ENCODE measurements at places on chromosomes 5 and 9.

DNA sequence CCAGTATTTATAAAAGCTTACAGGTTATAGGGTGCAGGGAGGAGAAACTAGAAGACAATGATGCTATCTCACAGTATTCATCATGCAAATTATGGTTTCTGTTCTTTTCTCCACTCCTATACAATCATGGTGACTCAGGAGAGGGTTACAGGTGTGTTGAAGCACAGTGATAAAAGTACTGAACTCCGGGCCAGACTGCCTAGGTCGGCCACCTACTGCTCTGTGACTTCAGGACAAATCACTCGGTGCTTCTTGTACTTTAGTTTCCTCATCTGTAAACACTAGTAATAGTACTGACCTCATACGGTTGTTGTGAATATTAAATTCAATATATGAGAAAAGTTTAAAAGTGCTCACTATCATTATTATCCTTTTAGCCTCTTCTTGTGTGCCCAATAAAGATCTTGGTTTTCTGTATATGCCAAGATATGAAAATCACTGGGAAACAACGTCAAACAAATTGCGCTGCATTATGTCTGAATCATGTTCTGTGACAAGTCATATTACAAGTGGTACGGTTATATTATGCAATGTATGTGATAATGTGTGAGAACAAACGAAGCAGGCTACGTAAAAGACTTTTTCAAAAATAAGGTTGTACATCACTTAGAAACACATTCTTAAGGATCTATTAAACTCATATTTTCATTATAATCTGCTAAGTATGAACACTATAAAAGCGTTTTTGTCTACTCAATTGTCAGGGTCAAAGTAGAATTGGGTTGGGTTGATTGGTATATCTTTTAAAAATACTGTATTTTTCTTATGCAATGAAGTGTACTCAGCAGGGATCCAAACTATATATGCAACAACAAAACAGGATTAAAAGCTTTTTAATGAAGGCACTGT lies 153.3 kb downstream of the EFNA5 start:
- DNase-seq, result no peak

- no peak for DNase-seq
These were observed 212.9 kb downstream of the ACTL7B start for GRCh38 chr9:108642871-108643270.

DNA sequence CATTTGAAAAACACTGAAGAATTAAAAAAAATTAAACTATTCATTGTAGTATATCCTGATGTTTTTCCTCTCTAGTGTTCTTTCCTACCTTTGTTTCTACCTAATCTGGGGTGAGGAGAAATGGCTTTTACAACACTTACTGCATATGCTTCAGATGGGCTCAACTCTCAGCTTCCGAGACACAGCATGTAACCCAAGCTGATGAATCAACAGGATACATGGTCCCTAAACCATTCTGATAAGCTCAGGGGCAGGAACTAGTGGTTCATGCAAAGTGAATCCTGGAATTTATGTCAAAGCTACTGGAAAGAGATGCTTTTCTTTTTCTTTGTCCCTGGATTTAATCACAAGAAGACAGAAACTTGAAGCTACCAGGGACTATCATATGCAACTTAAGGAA lies 672.5 kb upstream of the RORB start:
- no peak for DNase-seq

DNA sequence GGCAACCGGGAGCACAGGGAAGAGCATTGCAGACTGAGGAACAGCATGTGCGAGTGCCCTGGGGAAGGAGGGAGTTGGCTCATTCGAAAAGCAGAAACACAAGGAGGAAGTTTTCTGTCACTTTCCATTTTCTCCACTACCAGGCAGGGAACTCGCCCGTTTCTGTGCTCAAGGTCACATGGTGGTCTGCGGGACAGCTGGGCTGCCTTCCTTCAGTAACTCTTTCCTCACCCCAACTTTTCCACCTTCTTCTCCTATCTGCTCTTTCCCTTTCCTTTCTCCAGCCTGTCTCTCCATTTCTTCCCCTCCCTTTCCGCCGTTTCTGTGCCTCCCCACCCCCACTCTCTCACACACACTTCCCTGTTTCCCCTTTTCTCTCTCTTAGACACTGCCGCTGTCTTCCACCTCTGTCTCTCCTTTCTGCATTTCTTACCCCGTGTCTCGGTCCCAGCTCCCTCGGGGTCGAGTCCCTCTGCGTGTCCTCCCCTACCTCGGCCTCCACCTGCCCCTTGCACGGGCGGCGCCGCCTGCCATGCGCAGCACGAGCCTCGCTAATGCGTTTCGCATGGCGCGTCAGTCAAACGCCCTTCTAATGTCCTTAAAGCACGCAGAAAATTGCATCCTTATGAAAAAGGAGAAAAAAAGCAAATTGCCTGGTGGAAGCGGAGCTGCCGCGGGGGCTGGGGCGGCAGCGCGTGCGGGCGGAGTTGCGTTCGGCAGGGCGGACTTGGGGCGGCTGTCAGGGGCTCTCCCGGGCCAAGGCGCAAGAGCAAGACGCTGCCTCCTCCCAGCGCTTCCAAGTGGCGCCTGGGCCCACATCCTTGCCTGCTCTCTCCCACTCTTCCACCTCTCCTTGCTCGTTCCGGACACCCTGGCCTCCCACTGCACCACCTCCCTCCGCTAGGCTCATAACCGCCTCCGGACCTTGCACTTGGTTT lies 9.5 kb downstream of the BARX1 start:
- DNase-seq, result no peak

DNA sequence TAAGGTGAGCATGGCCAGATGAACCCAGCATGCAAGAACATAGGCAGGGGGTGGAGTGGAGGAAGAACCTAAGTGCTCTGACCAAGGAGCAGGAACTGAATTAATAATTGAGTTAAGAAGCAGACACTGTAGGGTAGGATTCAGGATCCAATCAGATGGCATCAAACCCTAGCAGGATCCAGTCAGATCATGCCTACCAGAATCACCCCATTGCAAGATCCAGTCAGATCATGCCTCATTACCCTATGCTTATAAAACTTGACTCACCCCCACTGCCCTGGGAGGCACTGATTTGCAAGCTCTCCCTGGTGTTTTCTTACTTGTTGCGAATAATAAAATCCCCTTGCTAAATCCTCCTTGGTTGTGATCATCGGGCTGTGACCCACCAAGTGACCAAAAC lies 19.7 kb downstream of the TUSC1 start:
- DNase-seq, result no peak

DNA sequence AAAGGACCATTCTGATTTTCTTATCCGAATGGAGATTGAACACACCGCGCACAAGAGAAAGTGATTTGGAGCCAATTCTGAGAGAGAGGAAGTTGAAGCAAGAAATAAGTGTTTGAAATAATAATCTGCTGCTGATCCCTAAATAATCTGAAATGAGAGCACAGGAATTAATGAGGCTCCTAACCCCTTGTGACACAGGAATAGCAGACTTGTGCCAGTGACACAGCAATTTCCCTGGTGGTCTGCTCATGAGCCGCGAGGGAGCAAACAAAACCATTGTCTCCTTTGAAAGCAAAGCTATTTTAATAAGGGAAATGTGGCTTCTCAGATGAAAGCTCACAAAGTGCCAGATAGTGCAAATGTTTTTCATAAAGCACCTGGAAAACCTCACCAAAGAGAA lies 936.1 kb upstream of the WWC1 start:
- DNase-seq, result no peak

DNA sequence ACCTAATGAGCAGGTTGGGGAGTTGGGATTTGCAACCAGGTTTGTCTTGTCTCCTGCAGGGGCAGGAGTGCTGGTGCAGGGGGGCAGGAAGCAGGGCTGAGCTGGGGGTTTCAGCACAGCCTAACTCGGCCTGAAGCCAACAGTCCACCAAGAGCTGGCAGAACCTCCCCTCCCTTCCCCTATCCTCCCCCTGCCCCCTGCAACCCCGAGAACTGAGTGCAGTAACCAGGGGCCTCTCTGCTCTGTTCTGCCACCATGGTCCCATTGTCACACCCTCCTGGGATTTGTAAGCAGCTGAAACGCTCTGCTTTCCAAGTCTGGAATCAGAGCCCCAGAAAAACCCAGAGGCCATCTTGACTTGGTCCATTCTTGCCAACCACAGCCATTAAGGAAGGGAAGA lies 72.9 kb downstream of the ARHGEF37 start:
- no peak for DNase-seq

DNA sequence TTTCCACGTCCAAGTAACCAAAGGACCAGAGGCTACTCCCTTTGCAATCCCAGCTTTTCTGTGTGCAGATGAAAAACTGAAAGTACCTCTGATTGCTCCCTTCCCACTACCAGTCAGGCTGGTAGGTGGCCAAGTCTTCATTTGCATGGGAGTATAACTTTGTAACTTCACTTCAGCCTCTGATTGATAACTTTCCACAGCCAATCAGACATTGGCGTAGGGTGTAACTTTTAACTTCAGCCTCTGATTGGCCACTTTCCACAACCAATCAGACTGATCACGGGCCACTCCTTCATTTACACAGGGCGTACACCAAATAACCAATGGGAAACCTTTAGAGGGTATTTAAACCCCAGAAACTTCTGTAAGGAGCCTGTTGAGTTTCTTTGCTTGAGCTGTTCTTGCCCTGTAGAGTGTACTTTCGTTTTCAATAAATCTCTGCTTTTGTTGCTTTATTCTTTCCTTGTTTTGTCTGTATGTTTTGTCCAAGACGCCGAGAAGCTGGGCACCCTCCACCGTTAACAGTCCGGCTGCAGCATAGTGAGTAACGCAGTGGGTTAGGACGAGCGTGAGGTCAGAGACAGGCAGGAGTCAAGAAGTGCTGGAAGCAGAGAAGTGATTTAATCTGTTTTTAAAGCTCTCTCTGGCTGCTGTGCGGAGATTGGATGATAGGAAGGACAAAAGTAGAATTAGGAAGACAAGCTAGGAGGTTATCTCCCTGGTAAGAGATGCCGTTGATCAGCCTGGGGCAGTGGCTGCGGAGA lies 3.5 kb upstream of the EXOSC2 start:
- no peak for DNase-seq

DNA sequence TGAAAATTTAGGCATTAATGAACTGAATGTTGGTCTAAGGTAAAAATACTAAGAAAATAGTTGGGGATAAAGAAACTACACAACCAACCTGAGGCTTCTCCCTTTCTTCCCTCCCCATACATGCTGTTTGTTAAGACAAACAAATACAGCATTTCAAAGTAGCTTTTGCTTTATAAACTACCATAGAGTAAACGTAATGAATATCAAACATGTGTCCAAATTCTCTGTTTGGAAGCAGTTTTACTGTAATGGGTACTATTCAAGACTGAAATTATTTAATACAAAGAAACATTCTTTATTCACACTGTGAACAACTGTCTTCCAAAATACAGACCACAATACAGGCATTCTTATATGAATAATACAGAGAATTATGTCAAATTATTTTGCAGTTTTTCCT lies 52.0 kb downstream of the SLC44A1 start:
- no peak for DNase-seq

GRCh38 chr5:118270526-118270925 lies 717.8 kb downstream of the DTWD2 start:
- no peak for DNase-seq

DNA sequence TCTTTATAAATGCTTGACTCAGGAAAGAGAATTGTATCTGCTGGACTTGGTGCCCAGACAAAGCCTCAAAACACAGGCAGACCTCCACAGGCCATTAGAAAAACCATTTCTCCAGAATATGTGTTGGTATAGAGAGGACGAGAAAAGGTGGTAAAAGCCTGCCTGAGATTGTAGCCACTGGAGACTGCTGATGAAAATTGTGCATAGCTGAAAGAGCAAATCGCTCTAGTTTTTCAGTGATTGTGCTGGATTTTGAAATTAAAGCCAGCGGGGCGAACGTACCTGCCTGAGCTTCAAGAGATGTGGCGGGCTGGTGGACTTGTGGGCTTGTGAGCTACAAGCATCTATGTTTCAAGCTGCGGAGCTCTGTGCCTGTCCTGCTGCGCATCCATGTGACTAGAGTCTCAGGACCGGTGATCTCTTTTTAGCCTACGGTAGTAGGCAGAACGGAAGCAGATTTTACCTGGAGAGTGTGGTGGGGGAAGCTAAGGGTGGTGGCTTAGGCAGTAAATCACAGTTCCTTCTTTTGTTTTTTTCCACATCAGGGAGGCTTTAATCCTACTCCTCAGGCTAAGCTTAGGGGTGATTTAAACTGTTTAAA lies 193.6 kb downstream of the SREK1 start:
- no peak for DNase-seq

- no peak for DNase-seq
These were observed 15.9 kb upstream of the ABLIM3 start for GRCh38 chr5:149125386-149125891.

- DNase-seq, result no peak
These were observed 45.5 kb upstream of the LRRC14B start for GRCh38 chr5:145585-146323.

GRCh38 chr5:175516933-175517823 lies 38.8 kb downstream of the SFXN1 start:
- DNase-seq, result no peak

DNA sequence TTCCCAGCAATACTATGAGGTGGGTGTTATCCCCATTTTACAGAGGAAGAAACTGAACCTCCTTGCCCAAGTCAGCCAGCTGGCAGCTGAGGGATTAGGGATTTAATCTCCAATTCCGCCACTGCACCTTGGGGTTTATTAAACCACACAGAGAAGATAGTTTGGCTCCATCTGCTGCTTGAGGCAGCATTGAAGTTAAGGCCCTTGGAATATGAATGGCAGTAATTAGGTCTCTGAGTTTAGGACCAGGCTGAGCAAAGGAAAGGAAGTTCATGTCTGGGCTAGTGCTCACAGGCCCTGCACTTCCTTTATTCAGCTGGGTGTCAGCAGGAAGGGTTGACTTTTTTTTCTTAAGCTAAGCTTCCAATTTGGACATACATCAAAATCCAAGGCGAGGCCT lies 86.9 kb upstream of the GDNF start:
- peak; percentile 49 for DNase-seq

DNA sequence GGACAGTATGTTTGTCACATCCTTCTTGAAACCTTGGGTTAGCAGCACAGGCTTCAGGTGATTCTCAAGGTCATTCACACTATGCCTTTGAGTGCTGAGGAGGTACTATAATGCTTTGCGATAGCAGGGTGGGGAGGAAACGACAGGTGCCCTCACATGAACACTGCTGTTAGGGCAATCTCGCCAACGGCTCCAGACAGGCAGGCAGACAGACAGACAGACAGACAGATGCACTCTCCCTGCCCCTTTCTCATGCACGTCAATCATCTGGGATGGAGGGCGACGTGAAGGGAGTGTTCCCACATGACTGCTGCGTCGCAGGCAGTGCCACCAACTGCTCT lies 82.9 kb downstream of the RAPGEF1 start:
- no peak for DNase-seq

DNA sequence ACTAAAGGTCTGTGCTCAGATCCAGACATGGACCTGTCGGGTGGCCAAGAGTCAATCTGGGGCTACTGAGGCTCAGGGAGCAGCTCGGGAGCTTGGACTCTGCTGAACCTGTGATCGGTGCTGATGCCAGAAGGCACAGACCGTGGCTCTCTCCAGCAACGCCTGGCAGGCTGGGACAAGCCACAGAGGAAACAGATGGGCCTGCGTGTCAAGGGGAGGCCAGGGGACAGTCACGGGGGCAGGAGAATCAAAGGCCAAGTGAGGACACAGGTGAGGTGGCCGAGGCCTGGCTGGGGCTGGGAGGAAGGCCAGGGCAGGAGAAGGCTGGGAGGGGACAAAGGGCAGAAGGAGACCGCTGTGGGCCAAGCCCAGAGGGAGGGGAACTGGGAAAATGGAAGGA lies 43.4 kb downstream of the EPB41L4B start:
- DNase-seq, result no peak

GRCh38 chr5:154487541-154487940 lies 9.5 kb upstream of the HAND1 start:
- no peak for DNase-seq

- DNase-seq, result no peak
These were observed 177.8 kb upstream of the PITX1 start for GRCh38 chr5:135211791-135212190.

GRCh38 chr5:138033386-138033808 lies 518 bp upstream of the FAM13B start:
- DNase-seq, result no peak
